ENCODE measurements at places on chromosomes 2 and 18.

DNA sequence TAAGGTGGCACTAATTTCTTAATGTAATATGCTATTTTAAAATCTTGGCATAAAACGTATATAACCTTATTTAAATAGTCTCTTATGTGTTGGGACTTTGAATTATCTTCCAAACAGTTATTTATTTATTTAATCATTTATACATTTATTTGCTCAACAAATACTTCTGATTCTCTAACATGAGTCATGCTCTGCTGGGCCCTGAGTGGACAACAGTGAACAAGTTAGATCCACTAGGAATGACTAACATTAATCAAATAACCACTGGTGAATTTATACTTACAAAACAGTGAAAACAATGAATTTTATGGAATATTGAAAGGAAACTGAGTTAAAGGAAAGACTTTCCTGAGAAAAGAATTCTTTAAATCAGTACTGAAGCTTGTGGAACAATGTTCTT lies 1257.2 kb upstream of the CHAC2 start:
- no peak for DNase-seq

DNA sequence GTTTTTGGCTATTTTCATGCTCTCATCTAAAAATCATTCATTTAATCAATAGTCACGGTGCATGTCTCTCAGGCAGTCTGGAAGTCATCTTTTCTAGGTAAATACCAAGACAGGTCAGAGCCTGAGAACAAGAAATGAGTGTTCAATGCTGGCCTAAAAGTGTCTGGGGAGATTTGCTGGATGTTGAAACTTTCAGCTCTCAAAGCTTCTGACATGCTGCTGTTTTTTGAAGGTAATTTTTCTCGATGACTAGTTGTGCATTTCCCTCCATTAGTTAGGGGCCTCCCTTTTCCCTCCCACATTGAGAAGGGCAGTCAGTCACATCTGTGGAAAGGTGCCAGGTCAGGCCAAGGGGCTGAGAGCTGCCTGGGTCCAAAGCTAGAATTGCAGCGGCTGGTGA lies 115.6 kb downstream of the LPIN1 start:
- no peak for DNase-seq

DNA sequence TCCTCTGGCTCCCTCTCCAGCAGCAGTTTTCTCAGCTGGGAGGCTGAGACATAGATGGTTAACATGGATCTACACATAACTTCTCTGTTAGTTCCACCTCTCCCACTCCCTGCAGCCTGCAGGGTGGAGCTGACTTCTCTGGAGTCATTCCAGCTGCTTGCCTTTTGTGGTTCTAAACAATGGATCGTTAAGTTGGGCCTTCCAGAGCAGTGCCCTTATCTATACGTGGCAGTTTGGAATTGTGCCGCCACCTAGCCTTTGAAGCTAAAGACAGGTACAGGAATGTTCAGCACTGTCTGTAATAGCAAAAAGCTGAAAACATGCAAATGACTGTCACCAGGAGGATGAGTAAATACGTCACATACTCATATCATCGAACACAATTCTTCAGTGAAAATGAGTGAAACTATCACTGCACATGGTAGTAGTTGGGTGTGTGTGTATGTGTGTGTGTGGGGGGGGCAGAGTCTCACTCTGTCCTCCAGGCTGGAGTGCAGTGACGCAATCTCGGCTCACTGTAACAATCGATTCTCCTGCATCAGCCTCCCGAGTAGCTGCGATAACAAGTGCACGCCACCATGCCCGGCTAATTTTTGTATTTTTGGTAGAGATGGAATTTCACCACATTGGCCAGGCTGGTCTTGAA lies 50.3 kb downstream of the SH2D6 start:
- DNase-seq: no peak

DNA sequence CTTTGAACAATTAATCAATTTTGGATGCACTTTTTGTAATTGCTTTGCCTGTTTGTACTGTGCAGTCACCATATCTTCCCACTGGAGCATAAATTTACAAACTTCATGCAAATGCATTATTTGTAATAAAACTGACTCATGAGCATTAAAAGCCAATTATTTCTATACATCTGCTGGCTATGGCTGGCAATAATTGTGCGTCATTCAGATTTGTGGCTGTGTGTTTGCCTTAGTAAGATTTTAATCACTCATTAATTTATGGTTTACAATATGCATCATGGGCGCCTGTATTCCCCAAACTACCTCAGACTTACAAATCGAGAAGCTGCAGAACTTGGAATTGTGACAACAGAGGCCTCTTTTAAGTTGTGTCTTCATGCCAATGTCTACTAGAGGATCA lies 132.4 kb upstream of the TRIB2 start:
- no peak for DNase-seq

GRCh38 chr2:2876331-2877221 lies 501.0 kb downstream of the EIPR1 start:
- DNase-seq: no peak

- no peak for DNase-seq
These were observed 3.8 kb downstream of the ANKMY1 start for GRCh38 chr2:240553956-240554480.

GRCh38 chr2:201116115-201116958 lies at the start of gene CFLAR:
Gene CFLAR (plus strand): TSS chr2:201116164. CDS start chr2:201129866, 13,702 bp downstream.
- DNase-seq: peak; percentile 73

GRCh38 chr2:239318151-239318611 lies 82.6 kb downstream of the HDAC4 start:
- no peak for DNase-seq

- no peak for DNase-seq
These were observed 136.2 kb downstream of the LAMA3 start for GRCh38 chr18:23825496-23825895.

GRCh38 chr2:186422226-186422625 lies 63.8 kb upstream of the ZC3H15 start:
- DNase-seq: no peak

DNA sequence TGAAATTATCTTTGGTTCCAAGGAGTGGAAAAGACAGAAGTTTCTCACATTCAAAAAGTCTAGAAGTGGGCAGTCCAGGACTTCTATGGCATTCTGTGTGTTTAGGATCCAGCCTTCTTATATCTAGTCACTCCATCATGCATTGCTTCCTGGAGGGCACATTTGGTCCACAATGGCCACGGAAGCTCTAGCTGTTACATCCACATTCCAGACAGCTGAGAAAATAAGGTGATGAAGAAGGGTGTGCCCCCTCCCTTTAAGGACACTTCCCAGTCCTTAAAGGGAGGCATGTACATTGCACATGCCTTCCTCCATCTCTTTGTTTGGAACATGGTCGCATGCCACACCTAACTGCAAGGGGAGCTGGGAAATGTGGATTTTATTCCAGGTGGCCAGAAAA lies 59.9 kb upstream of the BZW1 start:
- no peak for DNase-seq

DNA sequence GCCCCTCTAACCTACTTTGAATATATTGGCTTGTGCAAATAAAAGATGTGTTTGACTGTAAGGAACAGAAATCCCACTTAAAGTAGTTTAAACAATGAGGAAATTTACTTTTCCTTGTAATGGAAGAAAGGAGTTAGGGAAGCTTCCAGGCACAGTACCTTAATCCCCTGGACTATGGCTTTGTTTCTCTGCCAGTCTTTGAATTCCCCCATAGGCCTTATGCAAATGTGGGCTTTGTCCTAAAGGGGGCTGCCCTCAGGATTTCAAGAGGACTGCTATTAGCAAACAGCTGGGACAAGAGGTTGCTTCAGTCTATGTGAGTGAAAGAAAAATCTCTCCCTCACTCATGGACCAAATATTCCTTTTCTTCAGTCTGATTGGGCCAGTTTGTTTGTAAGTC lies 255.1 kb upstream of the THSD7B start:
- DNase-seq: no peak

DNA sequence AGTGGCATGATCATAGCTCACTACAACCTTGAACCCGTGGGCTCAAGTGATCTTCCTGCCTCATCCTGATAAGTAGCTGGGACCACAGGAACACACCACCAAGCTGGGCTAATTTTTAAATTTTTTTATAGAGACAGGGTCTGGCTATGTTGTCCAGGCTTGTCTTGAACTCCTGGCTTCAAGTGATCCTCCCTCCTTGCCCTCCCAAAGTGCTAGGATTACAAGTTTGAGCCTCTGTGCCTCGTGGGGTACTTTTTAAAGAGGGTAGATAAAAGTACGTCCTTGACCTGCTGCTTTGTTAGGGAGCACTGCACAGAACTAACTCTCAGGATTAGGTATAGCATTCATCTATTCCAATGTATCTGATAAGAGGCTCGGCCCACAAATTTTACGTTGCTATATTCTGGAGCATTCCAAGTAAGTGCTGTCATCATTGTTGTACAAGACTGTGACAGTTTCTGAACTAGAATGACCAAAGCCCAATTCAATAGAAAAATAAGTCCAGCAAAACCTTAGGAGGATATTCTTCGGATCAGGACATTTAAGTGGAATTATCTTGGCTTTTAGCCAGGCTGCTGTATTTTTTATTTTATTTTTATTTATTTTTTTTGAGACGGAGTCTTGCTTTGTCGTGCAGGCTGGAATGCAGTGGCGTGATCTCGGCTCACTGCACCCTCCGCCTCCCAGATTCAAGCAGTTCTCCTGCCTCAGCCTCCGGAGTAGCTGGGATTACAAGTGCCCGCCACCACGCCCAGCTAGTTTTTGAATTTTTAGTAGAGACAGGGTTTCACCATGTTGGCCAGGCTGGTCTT lies 4.1 kb downstream of the MTCL1 start:
- DNase-seq: no peak

- DNase-seq: no peak
These were observed 605.3 kb downstream of the ARHGAP15 start for GRCh38 chr2:143734507-143734906.

- no peak for DNase-seq
These were observed 300.3 kb downstream of the AGPS start for GRCh38 chr2:177692783-177693269.

- no peak for DNase-seq
These were observed 45.9 kb upstream of the REG3G start for GRCh38 chr2:78979380-78980151.

- no peak for DNase-seq
These were observed 17.0 kb downstream of the TCF4 start for GRCh38 chr18:55570966-55571365.

GRCh38 chr2:3971652-3972192 lies 268.3 kb downstream of the DCDC2C start:
- no peak for DNase-seq

GRCh38 chr18:62285281-62285680 lies 39.8 kb upstream of the TNFRSF11A start:
- no peak for DNase-seq

DNA sequence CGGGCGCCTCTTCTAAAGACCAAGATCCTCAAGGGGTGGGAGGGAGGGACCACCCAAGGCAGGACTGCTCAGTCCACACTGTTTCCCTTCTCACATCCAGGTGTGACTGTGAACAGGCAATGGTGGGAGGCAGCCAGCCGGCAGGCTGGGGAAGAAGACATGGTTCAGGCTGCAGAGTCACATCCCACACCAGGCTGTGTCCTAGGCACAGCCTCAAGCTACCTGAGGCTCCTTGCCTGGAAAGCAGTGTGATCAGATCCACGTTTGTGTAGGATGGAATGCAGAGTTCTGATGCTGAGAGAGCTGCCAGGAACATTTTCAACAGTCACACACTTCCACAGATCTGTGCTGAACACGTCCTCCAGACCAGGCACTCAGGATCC lies 16.4 kb downstream of the SLC66A2 start:
- DNase-seq: no peak

- no peak for DNase-seq
These were observed 796.6 kb downstream of the DSC3 start for GRCh38 chr18:30245766-30246455.

- no peak for DNase-seq
These were observed 27.1 kb downstream of the ZNF519 start for GRCh38 chr18:14104906-14105748.

- DNase-seq: no peak
These were observed 49.6 kb downstream of the TRAPPC12 start for GRCh38 chr2:3429066-3429610.

- DNase-seq: no peak
These were observed 634.9 kb upstream of the PIK3C3 start for GRCh38 chr18:41320100-41320499.

DNA sequence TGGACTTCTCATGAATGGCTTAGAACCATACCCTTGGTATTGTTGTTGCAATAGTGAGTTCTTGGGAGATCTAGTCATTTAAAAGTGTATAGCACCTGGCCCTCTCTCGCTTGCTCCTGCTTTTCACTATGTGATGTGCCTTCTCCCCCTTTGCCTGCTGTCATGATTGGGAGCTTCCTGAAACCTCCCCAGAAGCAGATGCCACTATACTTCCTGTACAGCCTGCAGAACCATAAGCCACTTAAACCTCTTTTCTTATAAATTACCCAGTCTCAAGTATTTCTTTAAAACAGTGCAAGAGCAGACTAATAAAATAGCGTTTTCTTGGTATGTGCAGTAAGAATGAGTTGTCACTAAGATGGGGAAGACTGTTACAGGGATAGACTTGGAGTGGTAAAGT lies 31.6 kb downstream of the BAZ2B start:
- DNase-seq: no peak

Data from GDM1 (cell line).